ENCODE measurements at places on chromosomes 6 and 20.
A peak's percentile ranks its signal among the peaks of the same experiment; 100 is the strongest.

GRCh38 chr6:150255840-150256239 is 113.0 kb upstream of the IYD start:
- no peak for DNase-seq

GRCh38 chr20:54167909-54168872 is 5.6 kb downstream of the CYP24A1 start:
- DNase-seq: no peak

GRCh38 chr6:73073238-73073637 is 152.1 kb downstream of the KHDC1L start:
- DNase-seq: no peak

DNA sequence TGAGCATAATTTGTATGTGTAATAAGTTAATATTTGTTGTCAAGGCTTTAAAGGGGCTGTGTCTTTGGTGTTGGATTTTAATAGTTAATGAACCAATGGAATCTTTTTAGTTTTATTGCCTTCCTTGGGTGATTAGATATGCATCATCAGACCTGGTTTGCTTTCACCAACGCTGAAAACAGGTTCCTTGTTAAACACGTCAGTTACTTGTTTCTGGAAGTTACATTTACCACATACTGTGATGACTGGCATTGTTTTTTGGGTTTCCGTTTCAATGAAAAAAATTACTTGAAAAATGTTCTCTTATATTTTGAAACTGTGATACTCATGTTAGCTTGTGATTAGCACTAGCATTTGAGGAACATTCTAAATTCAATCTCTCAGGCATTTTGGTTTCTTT is 58.6 kb upstream of the RNF144B start:
- DNase-seq: no peak

DNA sequence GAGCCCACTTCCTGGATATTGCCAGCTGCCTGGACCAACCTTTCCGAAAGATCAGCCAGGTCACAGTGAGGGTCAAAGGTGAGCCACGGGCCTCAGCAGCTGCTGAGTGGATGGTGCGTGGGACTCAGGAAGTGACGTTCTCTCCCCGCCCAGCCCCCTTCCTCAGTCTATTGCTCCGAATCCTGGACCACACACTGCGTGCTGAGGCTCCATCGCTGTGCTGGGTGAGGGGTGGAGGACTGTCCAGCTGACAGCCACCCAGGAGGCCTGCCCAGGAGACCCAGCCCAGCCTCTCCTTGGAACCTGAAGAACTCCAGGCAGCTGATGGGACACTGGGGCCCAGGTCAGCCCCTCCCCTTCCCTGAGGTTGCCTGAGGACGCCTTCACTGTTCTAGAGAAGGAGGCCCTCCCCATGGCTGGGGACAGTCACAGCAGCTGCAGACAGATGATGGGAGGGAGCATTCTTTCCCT is 94.4 kb upstream of the CD93 start:
- no peak for DNase-seq

DNA sequence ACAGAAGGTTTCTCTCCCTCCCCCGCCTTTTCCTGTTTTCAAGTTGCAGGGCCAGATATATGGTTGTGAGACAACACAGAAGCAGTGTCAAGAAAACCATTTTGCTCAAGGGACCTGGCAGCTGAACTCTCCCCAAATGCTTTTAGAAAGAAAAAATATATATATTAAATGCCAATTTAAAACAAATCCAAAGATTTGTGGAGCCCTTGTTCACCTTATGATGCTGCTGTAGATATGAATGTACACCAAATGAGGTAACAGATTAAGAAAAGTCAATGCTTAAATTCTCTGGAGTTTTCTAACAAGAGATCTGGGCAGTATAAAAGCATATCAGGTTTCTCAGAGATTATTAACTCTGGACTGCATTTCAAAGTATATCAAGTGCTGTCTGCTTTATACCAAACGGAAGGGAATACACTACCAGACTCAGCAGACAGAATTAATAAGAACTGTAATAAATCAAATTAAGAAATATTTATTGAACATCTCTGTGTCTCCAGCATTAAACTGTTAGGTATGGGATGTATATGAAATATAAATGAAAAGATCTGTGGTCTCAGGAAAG is 357.5 kb downstream of the HDGFL1 start:
- DNase-seq: no peak

DNA sequence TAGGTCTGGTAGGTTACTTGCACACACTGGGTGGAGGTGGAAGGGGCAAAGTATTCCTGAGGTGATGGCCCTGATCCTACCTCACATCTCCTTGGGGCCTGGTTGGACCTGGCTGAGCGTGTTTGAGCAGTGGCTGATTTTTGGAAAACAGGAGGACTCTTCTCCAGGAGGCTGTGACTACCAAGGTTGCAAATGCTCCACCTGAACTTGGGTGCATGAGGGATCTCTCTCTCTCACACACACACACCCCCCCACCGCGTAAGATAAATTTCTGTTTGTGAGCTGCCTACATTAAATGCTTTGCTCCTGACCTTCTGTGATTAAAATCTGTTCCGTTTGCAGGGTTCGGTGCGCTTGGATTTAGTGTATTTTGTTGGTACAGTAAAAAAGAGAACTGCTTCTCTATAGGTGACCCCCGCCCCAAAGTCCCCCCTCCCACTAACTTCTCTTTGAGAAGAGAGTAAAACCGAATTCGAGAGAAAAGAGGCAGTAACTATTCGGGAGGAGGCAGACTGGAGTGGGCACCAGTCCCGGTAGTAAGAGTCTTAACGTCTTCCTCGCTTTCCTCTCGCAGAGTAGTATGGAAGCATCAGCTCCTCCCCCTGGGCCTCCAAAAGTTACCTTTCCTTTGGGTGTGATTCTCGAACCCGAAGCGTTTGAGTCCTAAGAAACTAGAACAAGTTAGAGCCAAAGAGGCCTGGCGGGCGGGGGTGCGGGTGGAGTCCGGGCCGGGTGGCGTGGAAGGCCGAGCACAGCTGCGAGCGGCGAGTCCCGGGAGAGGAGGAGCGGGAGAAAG is 585 bp upstream of the DSE start:
- no peak for DNase-seq

GRCh38 chr20:5432030-5432429 is 115.3 kb upstream of the PROKR2 start:
- no peak for DNase-seq

- DNase-seq: no peak
These were observed 4.1 kb downstream of the MAP1LC3A start for GRCh38 chr20:34562641-34563040.

DNA sequence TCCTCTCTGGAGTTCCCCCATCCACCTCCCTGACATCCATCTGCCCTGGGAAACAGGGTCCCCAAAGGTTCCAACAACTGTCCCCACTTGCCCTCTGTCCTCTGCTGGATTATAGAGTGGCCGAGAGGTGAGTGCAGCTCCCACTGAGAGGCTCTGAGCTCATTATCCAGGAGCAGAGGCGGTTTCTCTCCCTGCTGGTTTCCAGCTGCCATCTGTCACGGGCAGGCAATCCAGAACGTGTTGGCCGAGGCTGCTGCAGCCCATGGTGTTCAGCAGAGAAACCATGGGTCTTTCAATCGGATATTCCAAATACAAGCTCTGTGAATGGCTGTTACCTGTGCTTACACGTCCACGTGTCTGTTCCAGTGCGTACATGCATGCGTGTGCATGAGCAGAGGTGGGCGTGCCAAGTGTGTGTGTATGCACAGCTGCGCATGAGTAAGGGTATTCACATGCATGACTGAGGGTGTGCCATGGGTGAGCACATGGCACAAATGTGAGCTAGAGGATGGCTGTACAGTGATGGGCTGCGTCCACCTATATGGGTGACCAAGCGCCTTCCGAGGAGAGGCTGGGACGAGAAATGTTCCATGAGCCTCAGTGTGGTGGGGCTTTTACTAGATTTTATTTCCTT is 183.7 kb upstream of the PMEPA1 start:
- no peak for DNase-seq

- peak; percentile 37 for DNase-seq
These were observed 16.1 kb upstream of the ZNF292 start for GRCh38 chr6:87139236-87139635.

- DNase-seq: no peak
These were observed 31.4 kb downstream of the AFDN start for GRCh38 chr6:167858086-167858591.

- DNase-seq: no peak
These were observed 1447.6 kb downstream of the GRIK2 start for GRCh38 chr6:102841060-102841459.

DNA sequence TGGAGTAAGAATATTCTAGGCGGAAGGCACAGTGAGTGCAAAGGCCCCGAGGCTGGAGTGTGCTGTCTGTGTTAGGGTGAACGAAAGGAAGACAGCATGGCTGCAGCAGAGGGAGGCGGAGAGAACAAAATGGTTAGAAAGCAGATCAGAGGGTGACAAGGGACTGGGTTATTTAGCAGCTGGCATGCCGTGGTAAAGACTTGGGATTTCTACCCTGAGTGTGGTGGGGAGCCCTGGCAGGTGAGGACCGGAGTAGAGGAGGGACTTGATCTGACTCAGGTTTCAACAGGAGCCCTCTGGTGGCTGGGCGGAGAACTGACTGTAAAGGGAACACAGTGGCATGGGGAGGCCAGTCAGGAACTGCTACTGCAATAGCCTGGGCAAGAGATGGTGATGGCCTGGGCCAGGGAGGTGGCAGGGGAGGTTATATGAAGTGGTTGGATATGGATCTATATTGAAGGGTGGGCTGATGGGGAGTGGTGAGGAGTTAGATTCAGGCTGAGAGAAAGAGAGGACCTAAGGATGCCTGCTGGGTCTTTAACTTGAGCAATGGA is 38.0 kb downstream of the PIM1 start:
- peak; percentile 49 for DNase-seq

GRCh38 chr6:142805042-142805441 is 139.9 kb downstream of the HIVEP2 start:
- DNase-seq: no peak

- DNase-seq: no peak
These were observed 255.4 kb upstream of the IRAK1BP1 start for GRCh38 chr6:78611886-78612480.

DNA sequence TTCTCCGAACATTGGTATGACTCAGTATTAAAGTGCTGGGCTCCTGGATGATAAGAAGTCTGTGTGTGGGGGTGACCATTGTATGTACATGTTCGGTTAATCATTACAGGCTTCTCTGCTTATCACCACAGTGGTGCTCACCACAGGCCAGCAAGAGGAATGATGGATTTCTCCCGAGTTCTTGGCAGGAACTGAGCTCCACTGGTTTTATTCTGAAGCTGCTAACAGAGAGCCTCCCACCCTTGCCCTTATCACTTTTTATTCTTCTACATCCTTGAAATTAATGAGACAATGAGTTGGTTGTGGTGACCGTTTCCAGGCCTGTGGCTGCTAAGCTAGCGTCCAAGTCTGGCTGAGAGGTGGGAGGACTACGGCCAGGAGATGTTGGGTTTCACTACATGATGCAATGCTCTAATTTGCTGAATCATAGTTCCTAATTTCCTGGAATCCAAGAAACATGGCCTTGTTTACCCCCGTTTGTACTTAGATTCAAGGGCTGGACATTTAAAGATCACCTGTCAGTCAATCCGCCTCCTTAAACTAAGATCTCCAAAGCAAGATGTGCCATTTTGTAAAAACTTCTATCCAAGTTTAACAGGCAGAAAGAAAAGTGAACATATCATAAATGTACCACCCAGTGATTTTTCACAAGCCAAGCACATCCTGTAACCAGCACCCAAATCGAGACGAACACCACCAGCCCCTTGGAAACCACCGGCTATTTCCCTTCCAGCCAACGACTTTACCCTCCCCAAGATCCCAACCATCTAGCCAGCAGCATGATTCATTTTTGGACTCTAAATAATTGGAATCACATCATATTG is 172.5 kb downstream of the FOXA2 start:
- no peak for DNase-seq

- DNase-seq: no peak
These were observed 74.1 kb upstream of the PAK5 start for GRCh38 chr20:9912858-9913434.

DNA sequence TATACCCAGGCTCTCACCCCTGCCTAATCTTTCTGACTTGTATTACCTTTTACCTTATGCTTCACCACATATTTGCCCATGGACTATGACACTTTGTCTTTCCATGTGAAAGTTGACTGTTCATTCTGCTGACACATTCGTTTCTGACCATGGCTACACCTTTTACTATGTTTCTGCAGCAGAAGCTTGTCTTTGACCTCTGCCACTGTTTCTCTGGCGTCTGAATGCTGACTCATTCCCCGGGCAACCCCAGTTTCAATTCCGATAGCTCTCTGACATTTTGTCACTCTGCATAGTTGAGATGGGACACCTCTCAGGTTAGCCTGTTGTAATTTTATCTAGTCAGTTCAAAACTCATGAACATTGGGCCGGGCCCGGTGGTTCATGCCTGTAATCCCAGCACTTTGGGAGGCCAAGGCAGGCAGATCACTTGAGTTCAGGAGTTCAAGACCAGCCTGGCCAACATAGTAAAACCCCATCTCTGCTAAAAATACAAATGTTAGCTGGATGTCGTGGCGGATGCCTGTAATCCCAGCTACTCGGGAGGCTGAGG is 50.7 kb downstream of the SLC26A8 start:
- peak; percentile 55 for DNase-seq

DNA sequence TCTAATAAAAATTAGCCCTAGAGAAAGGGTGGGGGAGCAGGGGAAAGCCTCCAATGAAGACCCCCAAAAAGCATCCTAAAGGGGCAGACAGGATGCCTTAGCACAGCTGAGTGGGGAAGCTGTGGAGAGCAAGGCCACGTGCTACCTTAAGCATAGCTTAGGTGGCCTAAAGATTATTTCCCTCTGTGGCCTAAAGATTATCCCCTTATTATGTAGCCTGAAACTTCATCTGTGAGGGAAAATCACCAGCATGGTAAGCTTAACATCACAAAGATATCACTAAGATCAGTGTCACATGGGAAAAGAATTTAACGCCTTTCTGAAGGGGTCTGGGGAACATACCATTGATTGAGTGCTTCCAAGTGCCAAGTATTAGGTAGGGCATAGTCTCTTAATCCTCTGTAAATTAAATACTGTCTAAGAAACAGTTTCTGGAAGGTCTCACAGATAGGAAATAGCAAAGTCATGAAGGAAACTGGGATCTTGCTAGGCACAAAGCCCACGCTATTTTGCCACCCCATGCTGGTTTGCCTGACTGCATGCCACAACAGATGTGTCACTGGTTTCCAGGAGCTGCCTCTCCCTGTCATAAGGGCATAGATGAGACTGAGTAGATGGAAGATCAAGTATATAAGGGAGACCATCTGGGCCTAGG is 170.0 kb downstream of the HACE1 start:
- no peak for DNase-seq

- no peak for DNase-seq
These were observed 86.6 kb downstream of the JARID2 start for GRCh38 chr6:15332446-15332845.

GRCh38 chr6:90323706-90324105 is 27.1 kb upstream of the BACH2 start:
- no peak for DNase-seq

All from GM18507 (cell line).